ENCODE measurements at places on chromosomes 12 and 14.

DNA sequence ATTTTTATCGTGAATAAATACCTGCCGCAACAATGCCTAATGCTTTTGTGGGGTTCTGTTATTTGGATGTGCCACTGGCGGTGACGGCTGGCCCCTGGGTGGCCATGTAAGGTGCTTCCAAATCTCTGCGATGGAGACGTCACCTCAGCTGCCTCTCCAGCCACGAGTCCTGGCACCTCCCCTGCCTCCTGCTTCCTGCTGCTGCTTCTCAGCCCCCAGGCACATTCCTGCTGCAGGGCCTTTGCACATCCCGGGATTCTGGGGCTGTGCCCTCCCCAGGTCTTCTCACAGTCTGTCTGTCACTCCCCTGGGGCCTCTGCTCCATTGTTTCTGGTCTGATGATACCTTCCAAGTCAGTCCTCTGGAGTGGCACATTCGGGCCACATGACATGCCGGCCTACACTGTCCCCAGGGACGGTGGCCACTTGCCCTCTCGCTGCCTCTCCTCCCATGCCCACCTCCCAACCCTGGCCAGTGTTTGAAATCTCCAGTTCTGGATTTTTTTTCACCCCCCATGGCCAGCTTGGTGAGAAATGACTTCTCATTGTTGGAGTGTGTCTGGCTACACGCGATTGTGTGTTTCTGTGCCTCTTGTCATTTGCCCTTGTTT, 151.8 kb downstream of the KIF26A start:
- no peak for DNase-seq

DNA sequence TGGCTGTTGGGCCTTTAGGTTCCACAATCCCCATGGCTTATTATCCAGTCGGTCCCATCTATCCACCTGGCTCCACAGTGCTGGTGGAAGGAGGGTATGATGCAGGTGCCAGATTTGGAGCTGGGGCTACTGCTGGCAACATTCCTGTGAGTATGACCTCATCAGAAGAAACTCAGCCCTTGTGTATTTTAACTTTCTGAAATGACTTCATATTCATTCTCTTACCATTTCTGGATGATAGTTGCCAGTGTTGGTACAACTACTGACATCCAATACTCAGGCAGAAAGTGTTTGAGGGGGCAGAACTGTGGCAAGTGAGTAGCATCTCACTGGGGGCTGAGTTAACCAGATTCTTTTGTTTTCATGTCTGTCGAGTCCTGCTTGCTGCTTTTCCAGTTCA, 2.3 kb downstream of the DAZAP2 start:
- no peak for DNase-seq

DNA sequence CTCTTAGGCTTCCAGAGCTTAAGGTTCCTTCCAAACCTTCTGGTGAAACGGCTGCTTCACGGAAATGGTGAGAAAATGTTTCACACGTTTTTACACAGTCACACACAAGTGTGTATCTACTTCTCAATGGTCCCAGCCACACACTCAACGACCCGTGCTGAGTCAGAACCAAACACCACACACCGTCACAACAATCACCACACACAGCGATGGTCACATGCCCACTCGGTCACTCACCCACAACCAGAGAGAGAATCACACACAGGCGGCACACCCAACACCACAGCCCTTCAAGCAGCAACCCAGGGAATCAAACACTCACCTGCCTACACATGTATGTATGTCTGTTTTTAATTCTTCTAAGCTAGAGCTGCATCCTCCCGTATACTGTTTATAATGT, 12.6 kb upstream of the PLEKHD1 start:
- no peak for DNase-seq

GRCh38 chr14:21724090-21724973, 50.7 kb upstream of the OR4E1 start:
- DNase-seq = no peak

- no peak for DNase-seq
These were observed 96.5 kb upstream of the NCOR2 start for GRCh38 chr12:124663771-124664366.

DNA sequence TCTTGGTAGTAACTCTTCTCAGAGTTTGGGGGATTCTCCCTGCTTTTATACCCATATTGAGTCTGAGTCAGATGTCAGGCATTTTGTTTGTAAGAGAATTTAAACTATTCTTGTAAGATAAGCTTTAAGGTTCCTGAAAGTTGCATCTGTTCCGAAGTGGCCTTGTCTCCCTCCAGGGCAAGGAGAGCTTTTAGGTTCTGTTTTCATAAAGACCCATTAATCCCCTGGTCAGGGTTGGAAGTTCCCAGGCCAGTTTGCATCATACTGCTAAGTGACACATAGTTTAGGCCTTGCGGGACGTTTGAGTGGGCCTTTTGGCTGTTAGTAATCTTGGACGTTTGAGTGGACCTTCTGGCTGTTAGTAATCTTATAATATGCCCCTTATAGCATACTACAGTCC, 396.7 kb downstream of the NPAS3 start:
- DNase-seq = no peak
